ENCODE measurements at places on chromosomes 11 and 22.

DNA sequence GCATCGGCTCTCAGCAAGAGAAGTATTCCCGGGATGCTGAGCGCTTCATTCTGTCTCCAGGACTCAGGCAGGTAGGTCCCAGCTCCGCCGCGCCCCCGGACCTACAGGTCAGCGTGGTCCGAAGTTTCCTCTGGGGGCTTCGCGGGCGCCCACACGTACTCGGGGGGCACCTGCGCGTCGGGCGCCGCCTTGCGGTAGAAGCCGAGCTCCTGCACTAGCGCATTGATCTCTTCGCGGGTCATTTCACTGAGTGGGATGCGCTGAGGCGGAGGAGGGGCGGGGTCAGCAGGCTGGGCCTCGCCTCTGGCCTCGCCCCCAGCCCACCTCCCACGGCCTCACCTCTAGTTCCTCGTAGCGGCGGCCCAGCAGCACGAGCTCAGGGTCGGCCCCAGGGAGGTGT is 2.5 kb downstream of the SELENOM start:
- ATAC-seq = no peak

- no peak for ATAC-seq
These were observed 744 bp upstream of the MCM5 start for GRCh38 chr22:35399114-35399677.

GRCh38 chr11:47918370-47918690 is 62.0 kb upstream of the PTPRJ start:
- no peak for ATAC-seq

DNA sequence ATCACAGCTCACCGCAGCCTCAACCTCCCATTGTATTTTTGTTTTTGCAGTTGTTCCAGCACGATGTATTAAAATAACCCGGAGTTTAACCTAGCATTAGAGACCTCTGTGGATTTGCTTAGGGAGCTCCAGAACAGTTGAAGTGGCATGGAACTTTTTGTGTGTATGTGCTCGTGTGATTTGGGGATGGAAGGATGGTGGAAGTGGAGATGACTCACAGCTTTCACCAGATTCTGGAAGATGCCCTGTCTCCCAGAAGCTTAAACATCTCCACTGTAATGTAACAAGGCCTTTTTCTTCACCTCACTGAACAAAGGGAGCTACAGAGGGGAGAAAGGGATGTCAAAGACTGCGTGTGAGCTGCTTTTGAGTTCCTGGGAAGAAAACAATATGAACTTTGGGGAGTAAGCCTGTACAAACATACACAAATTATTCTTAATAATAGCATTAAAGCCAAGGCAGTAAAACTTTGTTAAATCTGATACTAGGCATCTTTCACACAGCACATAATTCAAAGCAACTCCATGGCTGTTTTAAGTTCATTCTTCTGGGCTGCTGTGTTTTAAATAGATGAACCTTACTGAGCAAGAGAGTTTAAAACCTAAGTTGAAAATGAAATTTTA is 226.4 kb downstream of the ADAMTS15 start:
- ATAC-seq = no peak

DNA sequence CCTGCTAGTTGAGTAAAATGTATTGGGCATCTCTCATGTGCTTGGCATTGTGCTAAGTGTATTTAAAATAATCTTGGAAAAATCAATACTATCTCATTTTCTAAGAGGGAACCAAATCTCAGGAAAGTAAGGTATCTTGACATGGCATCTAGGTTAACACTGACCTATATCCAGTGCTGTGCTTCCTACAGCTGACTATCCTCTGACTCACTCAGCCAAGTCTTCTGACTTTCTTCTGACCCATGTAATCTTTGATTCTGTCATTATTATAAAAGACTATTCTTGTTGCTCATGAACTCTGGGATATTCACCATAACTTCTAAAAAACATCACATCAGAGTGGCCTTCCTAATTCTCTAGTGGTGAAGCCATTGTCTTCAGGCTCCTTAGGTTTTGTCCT is 304.1 kb upstream of the TENM4 start:
- ATAC-seq = no peak

DNA sequence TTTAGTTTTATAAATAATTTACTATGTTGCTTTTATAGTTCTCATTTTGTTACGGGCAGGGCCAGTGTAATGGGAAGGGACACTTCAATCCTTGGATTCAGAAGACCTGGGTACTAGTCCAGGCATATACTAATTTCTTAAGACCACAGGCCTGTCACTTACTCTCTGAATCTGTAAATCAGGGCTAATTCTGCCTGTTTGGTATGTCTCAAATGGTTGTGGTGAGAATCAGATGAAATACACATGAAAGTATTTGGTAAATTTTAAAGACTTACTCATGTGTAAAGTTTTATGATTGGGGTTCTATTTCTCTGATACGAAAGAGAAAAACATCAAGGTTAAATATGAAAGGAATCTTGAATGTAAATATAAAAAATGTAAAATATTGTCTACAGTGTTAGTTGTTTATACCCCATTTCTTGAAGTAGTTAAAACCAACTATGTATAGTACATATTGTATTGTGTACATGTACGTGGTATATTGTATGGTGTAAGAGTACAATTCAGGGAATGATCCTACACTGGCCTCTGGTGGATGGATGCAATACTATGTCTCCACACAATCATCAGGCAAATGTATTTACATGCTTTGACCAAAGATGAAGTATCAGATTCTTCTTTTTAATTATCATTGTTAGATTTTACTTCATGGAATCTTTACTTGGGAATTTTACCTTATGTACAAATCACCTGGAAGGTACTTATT is 24.5 kb upstream of the RAG2 start:
- ATAC-seq = no peak

GRCh38 chr22:26524870-26525269 is 12.6 kb upstream of the TFIP11 start:
- no peak for ATAC-seq

DNA sequence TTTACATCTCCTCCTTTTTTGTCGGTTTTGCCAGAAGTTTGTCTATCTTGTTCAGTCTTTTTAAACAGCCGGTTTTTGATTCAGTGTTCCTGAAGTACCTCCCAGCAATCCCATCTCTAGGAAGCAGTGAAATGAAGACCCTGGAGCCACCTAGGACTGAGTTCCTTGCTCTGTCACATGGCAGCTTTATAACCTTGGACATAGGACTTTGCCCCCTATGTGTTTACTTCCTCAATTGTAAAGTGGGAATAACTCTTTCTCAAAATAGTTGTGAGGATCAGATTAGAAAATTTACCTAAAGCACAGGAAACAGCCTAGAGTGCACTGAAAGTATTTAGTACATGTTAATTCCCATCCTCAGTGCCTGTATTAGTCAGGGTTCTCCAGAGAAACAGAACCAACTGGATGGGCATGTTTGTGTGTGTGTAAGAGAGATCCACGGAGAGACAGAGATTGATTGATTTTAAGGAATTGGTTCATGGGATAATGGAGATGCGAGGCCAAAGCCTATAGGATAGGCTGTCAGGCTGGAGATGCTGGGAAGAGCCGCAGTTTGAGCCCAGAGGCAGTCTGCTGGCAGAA is 20.0 kb downstream of the FAM83F start:
- ATAC-seq = no peak

DNA sequence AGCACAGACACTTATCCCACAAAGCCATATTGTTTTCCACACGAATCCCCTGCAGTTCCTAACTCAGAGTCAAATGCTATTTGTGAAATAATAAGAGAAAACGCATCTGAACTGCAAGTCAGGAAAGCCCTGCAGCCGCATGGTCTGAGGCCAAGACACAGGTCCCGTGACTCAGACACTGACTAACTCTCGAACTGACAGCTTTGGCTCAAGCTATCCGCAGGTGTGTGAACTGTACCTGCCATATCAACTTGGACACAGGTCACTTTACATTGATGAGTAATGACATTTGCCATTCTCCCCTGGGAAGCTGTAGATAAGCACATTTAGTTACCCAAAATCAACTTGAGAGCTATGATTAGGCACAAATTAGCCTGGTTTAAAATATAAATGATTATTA is 34.9 kb upstream of the NFRKB start:
- ATAC-seq = no peak

DNA sequence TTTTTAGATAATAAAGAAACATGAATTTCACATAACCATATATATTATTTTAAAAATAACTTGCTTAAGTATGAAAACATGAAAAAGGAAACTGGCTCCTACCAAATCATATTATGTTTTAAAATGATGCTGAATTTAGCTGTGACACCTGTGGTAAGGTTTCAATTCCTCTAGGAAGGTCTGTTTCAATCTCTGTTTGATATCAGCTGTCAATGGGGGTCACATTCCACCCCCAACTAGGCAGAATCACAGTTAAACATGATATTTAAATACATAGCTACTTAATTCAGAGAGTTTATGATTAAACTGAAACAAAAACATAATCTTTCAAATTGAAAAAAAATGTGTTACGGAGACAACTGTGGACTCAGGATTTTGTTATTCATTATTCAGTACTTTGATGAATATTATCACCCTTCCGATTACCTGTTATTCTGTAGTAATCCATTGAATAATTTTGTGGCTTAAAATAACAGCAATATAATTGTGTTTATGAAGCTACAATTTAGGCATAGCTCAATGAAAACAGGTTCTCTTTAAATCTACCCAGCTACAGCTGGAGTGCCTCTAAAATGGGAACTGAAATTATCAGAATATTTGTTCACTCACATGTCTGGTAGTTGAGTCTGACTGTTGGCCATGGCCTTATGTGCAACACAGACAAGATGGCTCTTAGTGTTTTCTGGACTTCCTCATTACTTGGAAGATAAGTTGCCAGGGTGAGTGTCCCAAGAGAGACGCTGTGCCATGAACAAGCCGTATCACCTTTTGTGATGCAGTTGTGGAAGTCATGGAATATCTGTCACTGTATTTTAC is 244.6 kb upstream of the ANO3 start:
- no peak for ATAC-seq

DNA sequence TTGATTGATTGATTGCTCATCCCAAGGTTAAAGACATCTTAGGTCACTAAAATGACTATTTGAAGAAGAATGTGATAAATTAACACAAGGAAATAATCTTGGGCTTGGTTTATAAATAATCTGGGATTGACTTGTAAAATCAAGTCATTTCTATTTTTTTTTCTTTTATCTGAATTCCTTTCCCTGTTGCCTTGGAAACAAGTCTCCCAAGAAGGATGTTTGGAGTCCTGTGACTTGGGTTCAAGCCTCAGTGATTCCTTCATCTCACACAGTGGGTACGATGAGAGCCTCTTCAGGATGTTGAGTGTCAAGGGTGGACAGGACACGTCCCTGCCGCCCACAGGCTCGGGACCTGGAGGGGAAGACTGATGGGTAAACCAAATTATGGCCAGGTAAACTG is 98.2 kb upstream of the CRYBB3 start:
- no peak for ATAC-seq

GRCh38 chr22:26610072-26610958 is 7.5 kb downstream of the CRYBB1 start:
- peak; percentile 17 for ATAC-seq

DNA sequence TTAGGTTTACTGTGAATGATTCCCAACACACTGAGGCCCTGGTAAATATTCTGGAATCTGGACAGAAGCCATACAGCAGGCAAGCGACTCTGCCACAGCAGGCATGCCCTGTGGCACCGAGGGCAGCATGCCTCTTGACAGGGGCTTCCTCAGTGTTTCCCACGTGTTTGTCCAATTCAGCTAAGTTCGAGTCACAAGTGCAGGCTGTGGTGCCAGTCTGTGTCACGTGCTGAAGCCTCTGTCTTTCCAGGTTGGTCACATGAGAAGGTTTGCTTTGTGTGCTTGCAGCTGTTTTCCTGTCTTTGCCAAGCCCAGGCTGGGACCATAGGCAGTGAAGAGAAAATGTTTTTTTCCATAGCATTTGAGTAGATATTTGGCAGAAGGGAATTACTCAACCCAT is 2.4 kb upstream of the PPFIBP2 start:
- no peak for ATAC-seq

- peak; percentile 15 for ATAC-seq
These were observed 11.5 kb downstream of the C1QTNF6 start for GRCh38 chr22:37176464-37177061.

DNA sequence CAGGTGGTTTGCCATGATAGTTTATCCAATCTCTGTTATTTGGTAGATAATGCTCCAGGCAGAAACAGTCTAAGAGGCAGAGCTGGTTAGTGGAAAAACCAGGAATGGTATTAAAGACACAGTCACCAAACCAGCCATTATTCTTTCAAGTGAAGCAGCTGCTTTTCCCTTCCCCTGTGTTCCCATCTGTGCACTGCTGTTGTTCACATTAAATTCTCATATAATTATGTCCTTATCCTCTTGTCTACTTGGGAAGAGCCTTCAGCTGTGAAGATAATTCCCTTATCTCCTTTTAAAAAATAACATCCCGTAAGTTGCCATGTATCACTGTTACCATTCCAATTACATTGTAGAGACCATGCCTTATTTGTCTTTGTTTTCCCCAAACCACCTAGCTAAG is 5.2 kb upstream of the TBCEL start:
- ATAC-seq = no peak

DNA sequence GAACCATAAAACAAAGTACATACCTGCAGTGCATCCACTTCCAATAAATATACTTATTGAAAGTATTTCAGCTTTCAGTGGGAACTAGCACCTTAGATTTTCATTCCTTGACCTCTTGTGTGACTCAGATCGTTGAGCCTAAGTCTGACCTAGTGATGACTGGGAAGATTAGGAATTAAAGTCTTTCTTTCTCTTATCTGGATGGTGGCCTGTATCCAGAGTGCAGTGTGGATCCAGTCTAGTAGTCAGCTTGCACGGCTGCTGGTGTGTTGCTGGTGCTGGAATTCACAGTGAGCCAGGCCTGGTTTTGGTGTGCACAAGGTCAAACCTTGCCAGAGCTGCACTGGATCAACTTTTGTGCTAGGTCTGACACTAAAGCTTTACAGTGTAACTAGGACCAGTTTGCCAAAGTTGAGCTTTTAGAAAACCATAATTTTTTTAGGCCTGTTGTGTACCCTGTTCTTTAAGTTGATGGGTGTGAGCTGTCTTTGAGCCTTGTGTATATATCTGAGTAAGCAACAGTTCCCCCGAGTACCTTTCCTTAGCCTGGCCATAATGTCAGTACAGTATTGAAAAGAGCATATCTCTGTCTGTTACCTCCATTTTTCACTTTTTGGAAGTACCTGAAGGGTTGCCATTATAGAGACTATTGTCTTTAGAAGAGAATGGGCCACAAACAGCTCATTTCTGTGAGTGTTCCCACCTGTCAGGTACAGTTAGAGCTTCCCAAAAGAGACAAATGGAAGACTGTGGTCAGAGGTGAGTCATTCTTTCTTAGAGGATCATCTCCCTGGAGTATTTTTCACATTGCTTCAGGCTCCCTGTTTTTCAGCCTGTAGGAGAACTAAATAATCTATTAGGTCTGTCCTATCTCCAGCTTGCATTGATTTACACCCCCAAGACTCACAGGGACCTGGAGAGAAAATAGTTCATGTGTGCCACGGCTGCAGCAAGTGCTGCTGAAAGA is 89.8 kb downstream of the ALX4 start:
- ATAC-seq = no peak

DNA sequence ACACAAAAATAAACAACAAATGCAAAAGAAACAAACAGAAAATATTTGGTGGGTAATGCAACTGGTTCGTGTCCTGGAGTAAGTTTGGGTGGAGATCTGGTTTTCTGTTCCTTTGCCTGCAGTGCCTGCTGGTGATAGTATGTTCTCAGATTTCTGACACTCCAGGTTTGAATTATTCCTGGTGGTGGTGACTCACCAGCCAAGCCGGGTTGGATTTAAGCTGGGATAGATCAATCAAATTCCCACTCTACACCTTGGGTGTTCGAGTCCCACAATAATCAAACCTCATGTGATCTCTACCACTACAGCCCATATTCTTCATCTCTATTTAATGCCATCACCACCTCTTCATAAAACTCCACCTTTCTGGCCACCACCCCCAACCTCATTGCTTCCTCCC is 421.8 kb downstream of the NTM start:
- no peak for ATAC-seq
